ENCODE measurements at places on chromosomes 6 and 20. TPM values are rescaled to one million over a fixed set of nuclear protein-coding genes. Genes with fewer than 3 reads are reported as not detected.

The RBCK1 gene
- 66.2 TPM for total RNA-seq

The ZNF311 gene
- total RNA-seq: 0.17 TPM

The PTPRK gene
- 133 TPM for total RNA-seq

The MUC21 gene
- total RNA-seq: not detected

The MAS1 gene
- not detected for total RNA-seq

The PACSIN1 gene
- not detected for total RNA-seq

The C6orf132 gene
- total RNA-seq: under 0.01 TPM

The SNAP25 gene
- total RNA-seq: not detected

The DHX16 gene
- 29.4 TPM for total RNA-seq

The CDH22 gene
- total RNA-seq: 0.09 TPM

The BCAS4 gene
- 0.52 TPM for total RNA-seq

The IDH3B gene
- total RNA-seq: 103 TPM

The RIPOR2 gene
- total RNA-seq: 1.6 TPM

The SLC32A1 gene
- not detected for total RNA-seq

Measured in dermis lymphatic vessel endothelial cell (primary cell).